ENCODE measurements at places on chromosomes 5 and 9.

GRCh38 chr9:116656977-116657376 is 30.1 kb upstream of the TRIM32 start:
- DNase-seq, result no peak

GRCh38 chr9:98381311-98382103 is 126.1 kb upstream of the TBC1D2 start:
- DNase-seq, result no peak

- DNase-seq, result no peak
Measured at GRCh38 chr9:5632540-5632939, 3.6 kb downstream of the RIC1 start.

GRCh38 chr9:2824564-2824963 is 19.3 kb downstream of the PUM3 start:
- DNase-seq, result no peak

All from stimulated activated CD8-positive, alpha-beta memory T cell treated with anti-CD3 and anti-CD28 coated beads, Interleukin-4, amount 100 ng/mL, for 4 hours (primary cell).